Tibial nerve (tissue), 4 donors: ENCODE measurements at places on chromosomes 12 and 14. TPM values are rescaled to one million over a fixed set of nuclear protein-coding genes. Genes with fewer than 3 reads are reported as not detected.

- H3K36me3 ChIP-seq, result no peaks in the 10 kb centered on the region
- H3K27ac ChIP-seq, result no peak overlapping the region
- DNase-seq, result no peak
- no peak overlapping the region for H3K4me3 ChIP-seq
Measured at GRCh38 chr14:93870377-93870776, 56.8 kb upstream of the FAM181A start.

- H3K36me3 ChIP-seq, result no peaks in the 10 kb centered on the region
- DNase-seq, result no peak
- no peaks in the 10 kb centered on the region for H3K4me1 ChIP-seq
- no peaks in the 10 kb centered on the region for H3K27me3 ChIP-seq
- no peak overlapping the region for H3K27ac ChIP-seq
Measured at GRCh38 chr12:31765931-31766330, 37.1 kb upstream of the AMN1 start.

DNA sequence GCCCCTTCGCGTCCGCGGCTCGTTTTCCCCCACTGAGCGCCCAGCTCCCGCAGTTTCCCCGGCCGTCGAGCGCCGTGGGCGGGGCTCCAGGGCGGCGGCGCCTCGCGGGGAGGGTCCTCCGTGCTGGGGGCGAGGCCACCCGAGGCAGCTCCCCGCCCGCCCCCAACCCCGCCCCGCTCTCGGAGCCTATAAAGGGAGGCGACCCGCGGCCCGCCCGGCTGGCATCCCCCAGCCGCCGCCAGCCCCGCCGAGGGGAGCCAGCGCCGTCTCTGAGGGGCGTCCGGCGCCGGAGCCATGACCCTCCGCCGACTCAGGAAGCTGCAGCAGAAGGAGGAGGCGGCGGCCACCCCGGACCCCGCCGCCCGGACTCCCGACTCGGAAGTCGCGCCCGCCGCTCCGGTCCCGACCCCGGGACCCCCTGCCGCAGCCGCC lies at the start of gene TAMALIN:
TSS of gene TAMALIN (plus strand) at position 221 of the 432 bp plus-strand sequence. CDS start at position 295, 74 bp downstream.
- DNase-seq, result peak; percentile 62
- no peaks in the 10 kb centered on the region for H3K4me1 ChIP-seq
- no peaks in the 10 kb centered on the region for H3K36me3 ChIP-seq
- H3K27me3 ChIP-seq, result no peaks in the 10 kb centered on the region

GRCh38 chr14:105248368-105249181 lies at the start of gene BTBD6:
TSS of gene BTBD6 (plus strand) at chr14:105248533. CDS start at chr14:105248712, 179 bp downstream.
- peak within 1 kb of the TSS; percentile 85 for H3K27ac ChIP-seq
- no peaks in the 10 kb centered on the region for H3K27me3 ChIP-seq
- H3K36me3 ChIP-seq, result peaks cover 5% of the 10 kb centered on the region
- H3K4me3 ChIP-seq, result peak within 1 kb of the TSS; percentile 71
- DNase-seq, result peak; percentile 61

DNA sequence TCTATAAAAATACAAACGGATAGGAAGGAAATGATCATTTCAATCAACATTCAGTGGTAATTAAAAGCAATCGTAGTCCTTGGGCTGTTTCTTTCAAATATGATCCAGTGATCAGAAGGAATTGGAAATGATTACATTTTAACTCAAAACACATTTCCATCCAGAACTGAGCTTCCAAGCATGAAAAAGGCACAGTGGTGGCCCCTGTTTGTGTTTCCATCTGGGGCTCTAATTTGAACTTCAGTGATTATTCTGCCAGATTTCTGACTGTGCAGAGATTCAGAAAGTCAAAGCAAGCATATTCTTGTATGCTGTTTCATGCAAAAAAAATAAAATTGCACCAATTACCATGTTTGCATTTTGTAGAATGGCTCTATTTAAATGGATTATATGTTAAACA lies 157.0 kb upstream of the LMNTD1 start:
- no peaks in the 10 kb centered on the region for H3K4me1 ChIP-seq
- DNase-seq, result no peak
- H3K4me3 ChIP-seq, result no peak overlapping the region
- no peaks in the 10 kb centered on the region for H3K36me3 ChIP-seq
- no peaks in the 10 kb centered on the region for H3K27me3 ChIP-seq

GRCh38 chr14:104696671-104697316 lies 7.4 kb downstream of the INF2 start:
- H3K27me3 ChIP-seq, result no peaks in the 10 kb centered on the region
- peaks cover 81% of the 10 kb centered on the region for H3K4me1 ChIP-seq
- no peak overlapping the region for H3K4me3 ChIP-seq

BCL7A gene
- total RNA-seq, result 3.8 TPM

PDZRN4 gene
- 22.8 TPM for total RNA-seq

IL26 gene
- not detected for total RNA-seq

KRT6B gene
- total RNA-seq, result not detected

MDGA2 gene
- under 0.01 TPM for total RNA-seq

TAS2R8 gene
- total RNA-seq, result not detected
